M059J (cell line): ENCODE measurements at places on chromosomes 2 and 18.

DNA sequence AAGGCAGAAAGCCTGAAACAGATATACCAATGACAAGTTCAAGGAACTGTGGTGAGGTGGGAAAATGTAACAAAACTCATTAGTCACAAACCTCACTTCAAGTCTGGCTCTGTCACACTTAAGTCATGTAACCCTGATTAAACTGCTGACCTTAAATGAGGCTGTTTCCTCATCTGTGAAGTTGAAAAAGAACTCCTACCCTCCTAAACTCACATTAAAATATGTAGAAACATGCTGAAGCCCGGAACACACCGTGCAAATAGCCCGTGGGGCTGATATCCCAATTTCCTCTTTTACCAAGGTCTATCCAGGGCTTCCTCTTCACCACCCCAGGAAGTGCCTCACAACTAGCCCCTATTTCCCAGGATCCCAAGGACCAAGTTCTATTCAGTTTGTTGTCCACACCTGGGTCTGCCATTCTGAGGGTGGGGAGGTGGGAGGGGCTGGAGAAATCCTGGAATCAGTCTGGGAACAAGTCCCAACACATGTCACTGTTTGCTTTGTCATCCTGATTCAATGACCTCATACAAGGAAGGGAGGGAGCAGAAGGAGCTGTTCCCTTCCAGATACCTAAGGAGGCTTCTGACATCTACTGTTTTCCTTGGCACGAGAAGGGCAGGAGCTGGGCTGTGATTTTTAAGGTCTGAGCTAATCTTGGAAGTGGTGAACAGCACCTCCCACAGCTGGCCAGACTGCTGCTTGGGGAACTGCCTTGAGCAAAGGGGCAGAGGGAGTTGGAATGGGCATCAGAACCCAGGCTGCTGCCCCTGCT lies 42.3 kb downstream of the SLC4A1AP start:
- peak; percentile 97 for DNase-seq

GRCh38 chr18:68121308-68121707 lies 593.6 kb downstream of the TMX3 start:
- no peak for DNase-seq

DNA sequence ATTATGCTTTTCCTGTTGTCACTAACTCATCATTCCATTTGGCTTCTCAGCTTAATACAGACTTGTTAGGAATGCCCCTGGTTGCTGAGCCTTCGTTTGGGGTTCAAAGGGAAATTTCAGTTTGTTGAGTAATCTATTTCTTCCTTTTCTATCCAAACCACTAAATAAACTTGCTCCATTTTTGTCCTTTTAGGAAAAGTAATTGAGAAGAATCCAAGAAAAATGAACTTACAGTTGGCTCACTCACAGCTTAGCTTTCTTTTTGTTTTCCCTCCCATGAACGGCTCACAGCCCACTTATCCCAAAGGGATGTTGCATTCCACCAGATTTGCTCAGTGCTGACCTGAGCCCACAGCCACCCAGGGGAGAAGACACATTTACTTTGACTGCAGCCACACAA lies 73.9 kb downstream of the SOX11 start:
- DNase-seq: no peak

- peak; percentile 96 for DNase-seq
Observed at GRCh38 chr2:219722276-219722879, 94.9 kb downstream of the SLC4A3 start.

GRCh38 chr2:31931916-31932315 lies 78.9 kb downstream of the MEMO1 start:
- DNase-seq: no peak

- no peak for DNase-seq
Observed at GRCh38 chr2:211429256-211429920, 873.0 kb downstream of the CPS1 start.

GRCh38 chr2:57894381-57894780 lies 152.2 kb upstream of the VRK2 start:
- no peak for DNase-seq

GRCh38 chr2:81171447-81171846 lies 866.9 kb upstream of the LRRTM1 start:
- DNase-seq: no peak

- no peak for DNase-seq
Observed at GRCh38 chr2:42052702-42053481, 5.1 kb downstream of the PKDCC start.

- DNase-seq: no peak
Observed at GRCh38 chr2:31378389-31378788, 36.2 kb downstream of the XDH start.

GRCh38 chr2:100106460-100106859 lies 35.9 kb downstream of the AFF3 start:
- DNase-seq: no peak

DNA sequence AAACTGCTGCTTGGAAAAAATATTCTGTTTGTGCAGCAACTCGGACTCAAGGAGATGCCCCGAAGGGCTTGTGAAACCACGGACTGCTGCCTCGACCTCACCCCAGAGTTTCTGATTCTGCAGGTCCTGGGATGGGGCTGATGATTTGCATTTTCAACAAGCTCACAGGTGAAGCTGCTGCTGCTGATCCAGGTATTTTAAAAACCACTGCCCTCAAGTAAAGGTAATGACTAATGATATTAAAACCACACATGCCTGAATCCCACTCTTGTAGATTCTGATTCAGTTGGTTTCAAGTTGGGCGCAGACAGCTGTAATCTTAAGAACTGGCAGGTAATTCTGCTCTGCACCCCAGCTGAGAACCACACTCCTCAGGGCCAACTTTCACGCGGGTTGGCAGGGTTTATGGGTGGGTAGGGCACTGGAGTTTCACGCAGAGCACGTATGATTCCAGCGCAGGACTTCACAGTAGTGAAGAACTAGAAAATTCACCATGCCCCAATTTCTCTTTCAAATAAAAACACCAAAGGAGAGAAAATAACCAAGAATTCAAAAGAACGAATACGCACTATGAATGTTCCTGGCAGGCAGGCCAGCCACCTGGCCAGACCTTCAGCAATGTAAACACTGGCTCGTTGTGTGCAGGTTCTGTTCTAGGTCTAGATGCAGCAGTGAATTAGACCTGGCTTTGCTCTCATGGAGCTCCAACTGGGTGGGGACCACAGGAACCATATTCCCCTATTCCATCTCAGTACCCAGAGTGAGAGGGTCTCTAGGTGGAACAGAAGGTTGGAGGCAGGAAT lies 74.6 kb upstream of the ZFP36L2 start:
- DNase-seq: peak; percentile 8

- no peak for DNase-seq
Observed at GRCh38 chr2:159146996-159147666, 139.4 kb downstream of the WDSUB1 start.

DNA sequence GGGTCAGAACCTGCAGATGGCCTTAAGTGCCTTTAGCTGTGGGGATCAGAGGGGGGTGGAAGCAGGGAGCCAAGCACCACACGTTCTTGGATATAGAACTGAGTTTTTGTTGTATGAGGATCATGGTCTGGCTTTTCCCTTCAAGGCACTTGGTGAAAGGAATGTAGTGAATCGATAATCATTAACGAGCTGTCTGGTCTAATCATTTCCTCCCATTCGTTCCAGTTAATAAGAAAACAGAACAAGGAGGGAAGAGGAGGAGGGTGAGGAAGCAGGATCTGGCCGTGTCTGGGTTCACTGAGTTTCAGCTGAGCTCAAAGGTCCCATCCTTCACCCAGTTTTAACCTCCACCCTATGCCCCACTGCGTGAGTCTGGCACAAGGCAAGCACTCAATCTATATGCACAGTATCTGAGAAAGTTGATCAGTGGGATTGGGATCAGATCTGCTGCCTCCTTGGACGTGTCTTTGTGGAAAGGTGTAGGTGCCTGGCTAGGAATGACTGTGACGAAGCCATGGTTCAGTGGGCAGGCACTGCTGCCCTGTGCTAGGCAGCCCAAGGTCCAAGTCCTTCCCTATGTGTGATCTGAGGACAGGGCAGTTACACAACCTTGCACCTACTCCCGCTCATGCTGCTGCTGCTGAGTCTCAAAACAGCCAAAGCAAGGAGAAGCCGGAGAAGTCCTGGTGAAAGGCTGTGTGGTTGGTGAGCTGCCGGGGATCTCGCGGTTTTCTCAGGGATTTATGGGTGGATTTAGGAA lies 54.8 kb downstream of the GALNT14 start:
- DNase-seq: no peak

GRCh38 chr18:7452331-7452730 lies 114.8 kb upstream of the PTPRM start:
- DNase-seq: peak; percentile 29

DNA sequence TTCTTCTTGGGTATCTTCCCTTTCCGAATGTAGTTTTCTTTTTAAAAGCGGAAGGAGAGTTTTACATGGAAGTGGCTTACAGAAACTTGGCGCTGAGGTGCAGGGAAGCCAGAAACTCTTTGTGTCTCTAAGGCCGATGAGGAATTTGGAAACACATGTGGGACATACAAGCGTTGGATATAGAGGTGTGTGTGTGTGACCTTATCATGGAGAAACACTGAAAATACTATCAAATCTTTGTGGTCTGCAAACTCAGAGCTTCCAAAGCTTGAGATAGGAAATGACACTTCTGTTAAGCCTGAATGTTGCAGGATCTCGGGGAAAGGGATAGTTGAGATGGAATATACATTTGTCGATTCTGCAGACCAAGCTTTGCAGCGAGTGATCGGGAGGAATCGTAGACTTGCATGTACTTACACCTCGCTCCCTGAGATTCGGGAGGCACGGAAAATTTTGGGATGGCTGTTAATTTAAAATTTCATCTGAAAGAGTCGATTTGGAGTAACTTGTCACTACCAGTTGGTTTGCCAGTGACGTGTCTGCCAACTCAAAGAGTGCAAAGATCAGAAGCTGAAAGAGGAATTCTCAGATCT lies 1.0 kb downstream of the NAB1 start:
- peak; percentile 53 for DNase-seq

GRCh38 chr2:23545396-23545795 lies 160.4 kb downstream of the KLHL29 start:
- peak; percentile 51 for DNase-seq
